ENCODE measurements at places on chromosomes 2 and 18.

- DNase-seq: no peak
These were observed 145.2 kb downstream of the PIK3C3 start for GRCh38 chr18:42100248-42100647.

GRCh38 chr2:60104514-60105505, 448.6 kb downstream of the BCL11A start:
- no peak for DNase-seq

GRCh38 chr2:121598087-121598486, 51.2 kb downstream of the CLASP1 start:
- no peak for DNase-seq

GRCh38 chr2:240467149-240467642, 31.7 kb downstream of the GPC1 start:
- no peak for DNase-seq

- DNase-seq: no peak
These were observed 151.8 kb upstream of the PTPRM start for GRCh38 chr18:7415081-7415894.

DNA sequence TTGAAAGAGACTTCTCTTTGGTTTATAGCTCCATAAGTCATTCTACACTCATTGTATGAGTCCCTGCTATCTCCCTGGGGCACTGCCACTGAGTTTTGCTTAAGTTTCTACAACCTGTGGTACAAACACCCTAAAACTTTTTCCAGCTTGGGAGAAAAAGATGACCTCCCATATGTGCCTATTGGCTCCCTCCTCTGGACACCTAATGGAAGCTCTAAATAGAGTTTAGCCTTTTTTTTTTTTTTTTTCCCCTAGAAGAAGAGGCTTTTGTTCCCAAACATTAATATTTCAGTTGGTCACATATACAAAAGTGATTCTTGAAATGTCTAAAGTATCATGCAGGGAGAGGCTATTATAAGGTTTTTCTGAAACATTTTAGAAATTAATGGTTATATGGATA, 547.2 kb upstream of the TMEFF2 start:
- DNase-seq: no peak

DNA sequence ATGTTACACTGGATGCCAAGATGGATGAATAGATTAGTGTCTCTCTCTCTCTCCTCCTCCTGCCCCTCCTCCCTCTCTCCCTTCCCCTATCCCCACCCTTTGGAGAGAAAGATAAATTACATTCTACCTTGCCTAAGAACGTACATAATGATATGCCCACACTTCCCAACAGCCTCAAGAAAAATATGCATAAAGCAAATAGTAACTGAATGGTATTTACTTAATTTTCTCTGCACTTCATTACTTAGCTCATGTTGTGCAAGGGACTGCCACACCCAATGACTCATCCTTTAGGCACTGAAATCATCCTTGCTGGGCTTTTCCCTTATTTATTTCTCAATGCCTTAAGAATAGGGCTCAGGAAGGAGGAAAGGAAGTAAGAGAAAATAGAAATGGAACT, 137.3 kb upstream of the PID1 start:
- DNase-seq: no peak

GRCh38 chr2:34578641-34579040, 979.5 kb upstream of the FAM98A start:
- no peak for DNase-seq

- no peak for DNase-seq
These were observed 613.1 kb downstream of the ZEB2 start for GRCh38 chr2:143906850-143907249.

DNA sequence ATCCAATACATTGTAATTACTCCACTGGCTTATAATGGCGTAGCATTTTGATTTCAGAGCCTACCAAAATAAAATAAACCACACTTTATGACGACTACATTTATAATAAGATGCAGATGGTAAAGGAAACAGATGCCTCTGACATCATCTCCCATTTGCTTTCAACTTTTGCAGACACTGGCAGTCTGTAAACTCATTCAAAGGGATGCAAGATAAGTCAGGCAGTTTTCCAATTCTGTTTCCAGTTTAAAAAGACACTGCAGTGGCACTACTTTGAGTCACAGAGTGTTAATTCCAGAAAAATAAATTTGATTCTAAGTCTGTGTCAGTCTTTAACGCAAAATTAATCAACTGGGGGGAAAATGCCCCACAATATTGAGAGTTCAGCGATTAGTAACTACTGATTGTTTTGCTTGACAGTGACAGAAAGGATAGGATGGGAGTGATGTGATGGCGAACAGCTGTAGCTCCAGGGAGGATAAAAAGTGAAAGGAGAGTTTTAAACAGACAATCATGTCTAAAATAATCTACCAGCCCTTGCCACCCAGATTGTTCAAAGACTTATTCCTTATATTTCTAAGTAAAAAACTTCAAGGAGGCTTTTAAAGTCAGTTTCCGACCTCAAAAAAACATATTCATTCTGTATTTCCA, 6.7 kb downstream of the DSEL start:
- DNase-seq: no peak

DNA sequence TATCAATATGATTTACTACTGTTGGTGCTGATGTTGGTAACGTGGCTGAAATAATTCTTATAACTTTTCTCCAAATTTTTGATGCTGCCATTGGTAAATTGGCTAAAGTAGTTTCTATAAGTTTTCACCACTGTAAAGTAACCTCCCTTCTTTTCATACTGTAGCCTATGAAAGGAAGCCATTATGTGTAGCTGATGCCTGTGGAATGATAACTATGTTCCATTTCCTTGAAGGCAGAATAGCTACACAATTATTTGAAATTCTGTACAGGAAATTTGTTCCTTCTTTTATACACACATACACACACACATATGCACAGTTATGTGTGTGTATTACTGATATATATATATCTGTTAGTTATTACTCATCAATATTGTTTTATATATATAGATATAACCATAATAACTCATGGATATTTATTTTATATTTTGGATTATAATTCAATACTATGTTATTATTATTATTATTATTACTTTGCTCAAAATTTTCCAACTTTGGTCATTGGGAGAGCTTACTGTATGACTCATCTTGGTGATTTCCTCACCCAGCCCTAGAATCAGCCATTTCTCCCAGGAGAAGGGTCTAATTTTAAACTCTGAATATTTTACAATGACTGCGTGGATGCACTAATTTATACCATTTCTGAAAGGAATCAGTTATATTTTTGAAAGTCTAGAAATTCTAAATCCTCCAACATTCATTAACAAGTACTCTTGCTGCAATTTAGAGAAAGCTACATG, 1677.7 kb downstream of the SUCLG1 start:
- DNase-seq: no peak

DNA sequence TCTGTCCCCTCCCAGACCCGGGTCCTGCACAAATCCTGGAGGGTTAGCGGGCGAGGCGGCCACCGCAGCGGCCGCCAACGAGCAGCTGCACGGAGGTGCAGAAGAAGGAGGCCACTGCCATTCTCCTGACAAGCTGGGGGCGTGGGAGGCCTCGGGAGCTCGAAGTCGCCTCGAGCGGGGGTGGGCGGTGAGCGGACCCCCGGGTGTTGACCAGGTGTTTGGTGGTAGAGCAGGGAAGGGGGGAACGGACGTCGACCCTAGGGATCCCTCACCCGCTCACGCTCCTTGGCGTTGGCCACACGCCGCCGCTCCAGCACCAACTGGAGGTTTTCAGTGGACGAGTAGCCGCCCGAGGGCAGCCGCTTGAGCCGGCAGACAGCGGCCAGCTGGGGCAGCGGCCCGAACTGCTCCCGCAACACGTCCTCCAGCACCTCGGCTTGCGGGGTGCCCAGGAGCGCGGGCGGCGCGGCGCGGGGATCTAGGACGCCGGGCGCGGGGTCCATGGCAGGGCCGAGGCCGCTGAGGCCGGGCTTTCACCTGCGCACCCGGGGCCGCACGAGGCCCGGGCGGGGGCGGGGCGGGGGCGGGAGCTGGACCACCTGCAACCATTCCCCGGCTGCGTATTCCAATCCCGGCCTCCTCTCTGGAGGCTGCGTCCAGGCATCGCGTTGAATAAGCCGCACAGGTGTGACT, at the start of gene FIGLA:
Gene FIGLA (minus strand): TSS at position 508 of the 693 bp plus-strand sequence. CDS start 5 bp downstream, at position 503.
- no peak for DNase-seq

DNA sequence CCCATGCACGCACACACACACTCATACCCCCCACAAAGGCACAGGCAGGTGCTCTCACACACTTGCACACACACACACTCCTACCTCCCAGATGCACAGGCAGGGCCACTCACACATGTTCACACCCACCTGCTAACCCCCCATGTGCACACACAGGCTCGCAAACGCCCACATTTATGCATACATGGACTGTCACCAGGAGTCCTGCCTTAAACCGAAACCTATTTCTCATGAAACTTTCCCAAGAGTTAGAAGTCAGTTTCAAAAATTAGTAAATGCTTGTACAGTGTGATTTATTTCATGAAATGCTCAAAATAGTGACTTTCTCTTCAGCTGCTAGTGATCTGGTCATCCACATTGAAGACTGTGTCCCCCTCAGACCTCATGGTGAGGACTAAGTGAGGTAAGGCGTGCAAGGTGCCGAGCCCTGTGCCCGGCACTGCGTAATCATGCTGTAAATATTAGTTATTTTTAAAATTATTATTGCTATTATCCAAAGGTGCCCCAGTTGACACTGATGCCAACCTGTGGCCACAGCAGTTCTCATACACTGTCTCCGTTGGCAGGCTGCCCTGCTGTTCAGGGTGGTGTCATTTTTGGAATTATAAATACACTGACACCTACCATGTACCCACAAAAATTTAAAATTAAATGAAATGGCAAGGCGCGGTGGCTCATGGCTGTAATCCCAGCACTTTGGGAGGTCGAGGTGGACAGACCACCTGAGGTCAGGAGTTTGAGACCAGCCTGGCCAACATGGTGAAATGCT, 12.4 kb downstream of the CNNM4 start:
- no peak for DNase-seq

GRCh38 chr2:127024769-127025358, 82.1 kb downstream of the BIN1 start:
- DNase-seq: no peak

DNA sequence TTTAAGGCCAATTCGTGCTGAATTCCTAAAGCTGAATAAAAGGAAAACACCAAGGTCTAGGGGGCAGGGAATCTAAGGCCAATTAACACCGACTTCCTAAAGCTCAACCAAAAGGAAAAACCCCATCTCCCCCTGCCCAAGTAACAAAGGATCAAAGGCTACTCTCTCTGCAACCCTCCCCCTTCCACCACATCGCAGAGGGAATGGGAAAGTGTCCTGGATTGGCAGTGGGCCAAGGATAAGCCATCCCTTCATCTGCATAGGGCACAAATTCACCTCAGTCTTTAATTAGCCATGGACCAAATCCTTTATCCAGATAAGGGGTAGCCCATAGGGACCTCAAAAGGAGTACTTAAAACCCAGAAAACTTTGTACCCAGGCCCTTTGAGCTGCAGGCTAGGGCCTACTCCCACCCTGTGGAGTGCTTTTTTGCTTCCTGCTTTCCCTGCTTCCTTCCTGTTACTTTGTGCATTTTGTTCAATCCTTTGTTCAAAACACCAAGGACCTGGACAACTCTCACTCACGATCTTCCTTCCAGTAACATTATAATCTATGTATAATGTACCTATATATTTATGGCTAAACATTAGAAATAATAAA, 2119.8 kb upstream of the CELF4 start:
- DNase-seq: no peak

DNA sequence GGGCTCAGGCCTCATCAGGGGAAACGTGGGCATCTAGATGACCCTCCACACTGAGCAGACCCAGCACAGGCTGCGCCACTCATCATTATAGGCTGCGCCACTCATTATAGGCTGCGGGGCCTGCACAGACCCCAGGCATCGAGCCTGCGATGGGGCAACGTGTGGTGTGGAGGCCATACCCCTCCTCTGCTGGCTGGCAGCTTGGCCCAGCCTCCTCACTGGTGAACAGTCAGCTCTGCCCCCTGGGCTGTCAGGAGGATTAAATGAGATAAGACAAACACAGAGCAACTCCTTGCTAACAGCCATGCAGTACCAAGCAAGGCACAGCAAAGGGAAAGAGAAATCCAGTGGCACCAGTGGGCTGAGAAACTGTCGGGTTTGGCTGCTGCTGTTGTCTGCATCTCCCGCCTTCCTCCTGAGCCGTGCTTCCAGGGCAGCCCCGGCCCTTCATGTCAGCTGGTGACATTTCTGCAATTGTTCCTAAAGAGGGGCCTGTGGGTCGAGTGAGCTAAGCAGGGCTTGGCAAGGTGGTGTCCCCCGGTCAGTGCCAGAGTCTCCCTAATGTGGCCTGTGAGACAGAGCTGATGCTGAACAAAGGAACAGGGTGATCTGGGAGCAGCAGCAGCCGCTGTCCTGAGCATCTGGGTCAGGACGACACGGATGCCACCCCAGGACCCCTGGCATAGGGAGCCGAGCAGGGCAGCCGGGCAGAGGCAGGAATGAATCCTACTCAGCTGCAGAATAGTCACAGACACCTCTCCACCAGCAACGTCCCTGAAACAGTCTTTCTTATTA, 48.7 kb downstream of the RRM2 start:
- no peak for DNase-seq

GRCh38 chr2:141899740-141900139, 231.1 kb downstream of the LRP1B start:
- DNase-seq: no peak

DNA sequence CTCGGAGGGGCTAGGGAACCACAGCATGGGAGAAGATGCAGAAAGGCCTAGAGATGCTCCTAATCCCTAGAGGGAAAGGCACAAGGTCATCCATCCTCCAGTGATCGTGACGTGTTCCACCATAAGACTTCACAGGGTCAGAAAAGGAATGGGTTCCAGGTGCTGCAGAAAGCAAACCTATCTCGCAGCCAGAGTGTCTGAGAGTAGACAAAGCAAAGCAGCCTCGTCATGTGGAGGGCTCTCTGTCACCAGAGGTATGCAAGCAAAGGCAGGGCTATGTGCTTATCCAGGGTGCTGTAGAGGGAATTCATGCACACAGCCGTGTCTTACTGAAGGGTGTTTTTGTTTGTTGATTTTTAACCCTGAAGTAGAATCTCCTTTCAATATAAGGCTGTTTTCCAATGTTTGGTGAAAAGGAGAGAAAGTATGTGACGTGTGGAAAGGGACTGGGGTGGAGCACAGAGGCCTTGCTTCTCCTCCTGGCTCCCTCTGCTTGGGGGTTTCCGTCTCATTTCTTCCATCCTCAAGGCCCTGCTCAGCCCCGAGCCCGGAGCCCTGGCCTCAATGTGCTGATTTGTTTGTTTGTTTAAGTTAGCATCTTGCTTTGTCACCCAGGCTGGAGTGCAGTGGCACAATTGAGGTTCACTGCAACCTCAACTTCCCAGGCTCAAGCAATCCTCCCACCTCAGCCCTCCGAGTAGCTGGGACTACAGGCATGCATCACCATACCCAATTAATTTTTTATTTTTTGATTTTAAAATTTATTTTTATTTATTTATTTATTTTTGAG, 3.0 kb downstream of the GPR55 start:
- no peak for DNase-seq

Measured in NCI-H1048 (cell line).